Activated T-helper 1 cell treated with anti-CD3 and anti-CD28 coated beads, Interleukin-12 subunit alpha, Interleukin-12 subunit beta, Interleukin-2, Interleukin-4 antibody, amounts not matched to agents 30 ng/mL and 10 ng/mL and 1 ng/mL, durations not matched to agents 14 hours and 24 hours and 36 hours (primary cell): ENCODE measurements at places on chromosomes 5 and 9.

DNA sequence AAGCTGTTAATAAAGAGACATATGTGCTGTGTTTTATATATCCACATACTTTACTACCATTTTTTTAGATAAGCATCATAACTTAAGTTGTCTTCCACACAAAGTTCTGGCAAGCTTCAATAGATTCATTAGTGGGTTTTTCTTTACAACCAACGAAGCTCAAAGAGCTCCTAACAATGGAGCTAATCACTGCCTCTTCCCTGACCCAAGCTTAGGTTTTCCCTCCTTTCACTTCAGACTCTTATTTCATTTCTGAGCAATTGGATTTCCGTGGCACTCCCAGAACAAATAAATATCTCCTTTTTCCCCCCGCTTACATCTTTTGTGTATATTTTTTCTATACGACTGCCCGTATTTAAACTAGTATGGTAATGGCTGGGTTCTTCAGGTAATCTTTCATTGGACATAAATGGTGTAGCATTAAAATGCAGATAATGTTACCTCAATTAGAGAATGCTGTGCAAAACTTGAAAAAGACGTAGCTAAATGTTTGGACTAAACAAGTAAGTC, 275.5 kb upstream of the TMEM161B start:
- no peaks in the 10 kb centered on the region for H3K4me1 ChIP-seq
- no peak for DNase-seq
- no peaks in the 10 kb centered on the region for H3K36me3 ChIP-seq
- H3K4me3 ChIP-seq: no peak overlapping the region
- H3K27ac ChIP-seq: no peak overlapping the region

DNA sequence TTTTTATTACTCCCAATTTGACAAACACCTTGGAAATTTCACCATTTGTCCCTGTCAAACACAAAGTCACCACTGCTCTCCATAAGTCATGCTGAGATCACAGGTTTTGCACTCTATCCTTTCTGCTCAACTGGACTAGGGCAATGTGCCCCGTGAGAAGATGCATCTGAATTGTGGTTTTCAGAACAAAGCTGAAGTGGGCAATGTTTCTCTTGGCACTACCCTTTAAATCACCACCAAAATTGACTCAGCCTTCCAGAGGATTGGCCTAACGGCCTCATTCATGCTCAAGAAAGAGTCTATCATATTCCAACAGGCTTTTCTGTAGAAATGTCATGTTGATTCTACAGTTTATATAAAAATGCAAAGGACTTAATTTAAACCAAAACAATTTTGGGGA, 81.0 kb upstream of the TRIO start:
- no peak overlapping the region for H3K4me3 ChIP-seq
- H3K27me3 ChIP-seq: peaks cover 3% of the 10 kb centered on the region
- no peaks in the 10 kb centered on the region for H3K36me3 ChIP-seq
- H3K27ac ChIP-seq: no peak overlapping the region
- no peak for DNase-seq

- H3K36me3 ChIP-seq: no peaks in the 10 kb centered on the region
- no peak for DNase-seq
- no peaks in the 10 kb centered on the region for H3K4me1 ChIP-seq
- peaks cover 9% of the 10 kb centered on the region for H3K27me3 ChIP-seq
- H3K27ac ChIP-seq: no peak overlapping the region
- no peak overlapping the region for H3K4me3 ChIP-seq
Measured at GRCh38 chr9:4640027-4640426, 22.1 kb upstream of the PLPP6 start.

DNA sequence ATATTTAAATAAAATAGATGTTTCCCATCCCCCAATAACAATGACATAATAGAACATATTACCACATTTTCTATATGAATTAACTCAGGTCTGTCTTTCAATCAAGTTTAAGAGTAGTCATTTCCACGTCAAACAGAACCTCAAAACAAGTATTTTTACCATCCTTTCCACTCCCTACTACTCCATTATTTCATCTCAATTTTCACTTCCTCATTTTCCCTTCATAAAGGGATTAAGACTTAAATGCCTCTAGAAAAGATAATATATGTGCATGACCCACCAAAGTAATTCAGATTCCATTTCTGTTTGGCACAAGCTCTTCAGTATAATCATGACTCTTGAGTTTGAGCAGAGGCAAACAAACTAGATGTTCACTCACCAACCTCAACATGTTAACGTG, 40.4 kb downstream of the ELOVL7 start:
- no peak for DNase-seq
- H3K4me1 ChIP-seq: no peaks in the 10 kb centered on the region
- no peak overlapping the region for H3K27ac ChIP-seq
- no peak overlapping the region for H3K4me3 ChIP-seq
- H3K27me3 ChIP-seq: peaks cover 6% of the 10 kb centered on the region

DNA sequence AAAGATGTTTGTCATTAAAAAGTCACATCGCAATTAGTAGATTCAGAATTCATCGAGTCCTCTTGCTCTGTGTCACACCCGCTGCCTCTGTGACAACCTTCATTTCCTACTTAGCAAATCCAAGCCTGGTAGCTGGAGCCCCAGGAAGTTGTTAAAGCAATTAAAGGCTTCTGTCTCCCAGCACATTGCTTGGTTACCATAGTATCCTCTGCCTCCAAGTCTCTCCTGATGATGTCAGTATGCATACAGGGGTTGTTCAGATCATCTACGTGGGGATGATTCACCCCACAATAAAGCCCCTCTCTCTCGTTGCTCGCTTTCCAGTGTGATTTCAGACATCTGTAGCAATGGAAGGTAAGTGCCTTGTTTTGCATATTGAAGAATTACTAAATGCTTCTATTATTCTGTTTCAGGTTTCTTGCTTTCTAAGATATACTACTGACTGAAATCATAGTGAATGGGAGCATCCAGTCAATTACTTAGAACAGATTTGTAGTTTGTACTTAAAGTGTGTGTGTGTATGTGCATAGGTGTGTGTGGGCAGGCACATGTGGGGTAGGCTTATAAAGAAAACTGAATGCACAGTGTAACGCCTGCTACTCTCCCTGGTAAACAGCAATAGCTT, 52.9 kb downstream of the PAM start:
- H3K4me1 ChIP-seq: peaks cover 4% of the 10 kb centered on the region
- no peak for DNase-seq
- no peak overlapping the region for H3K4me3 ChIP-seq
- H3K27me3 ChIP-seq: no peaks in the 10 kb centered on the region
- H3K36me3 ChIP-seq: peaks cover 13% of the 10 kb centered on the region

- no peak for DNase-seq
- H3K4me3 ChIP-seq: no peak overlapping the region
- H3K27ac ChIP-seq: no peak overlapping the region
- peaks cover 25% of the 10 kb centered on the region for H3K27me3 ChIP-seq
- no peaks in the 10 kb centered on the region for H3K36me3 ChIP-seq
Measured at GRCh38 chr9:121453232-121453892, 46.3 kb downstream of the GGTA1 start.

GRCh38 chr5:1428107-1428506, 17.1 kb downstream of the SLC6A3 start:
- H3K4me1 ChIP-seq: no peaks in the 10 kb centered on the region
- DNase-seq: no peak
- H3K27me3 ChIP-seq: no peaks in the 10 kb centered on the region
- H3K36me3 ChIP-seq: peaks cover 5% of the 10 kb centered on the region
- no peak overlapping the region for H3K4me3 ChIP-seq
- no peak overlapping the region for H3K27ac ChIP-seq

- peaks cover 37% of the 10 kb centered on the region for H3K4me1 ChIP-seq
- H3K36me3 ChIP-seq: peaks cover 47% of the 10 kb centered on the region
- DNase-seq: no peak
- no peak overlapping the region for H3K4me3 ChIP-seq
- H3K27me3 ChIP-seq: no peaks in the 10 kb centered on the region
Measured at GRCh38 chr5:32562056-32562455, 23.3 kb upstream of the SUB1 start.

DNA sequence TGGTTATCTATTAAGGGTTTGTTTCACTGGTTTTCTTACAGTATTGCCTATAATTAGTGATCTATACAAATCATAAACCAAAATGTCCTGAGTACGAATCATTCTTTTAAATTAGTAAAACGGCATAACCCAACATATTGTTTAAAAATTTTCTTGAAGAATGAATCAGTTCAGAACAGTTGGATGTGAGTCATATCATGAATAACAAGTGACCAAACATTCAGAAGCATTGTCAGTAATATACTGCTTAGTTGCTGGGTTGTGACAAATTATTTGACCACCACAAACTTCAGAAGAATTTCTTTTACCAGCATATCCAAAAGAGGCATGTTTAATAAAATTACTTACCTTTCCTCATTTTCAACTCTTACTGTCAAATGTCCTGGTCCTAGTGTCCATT, 111.2 kb downstream of the UNC13B start:
- peaks cover 4% of the 10 kb centered on the region for H3K27me3 ChIP-seq
- H3K4me1 ChIP-seq: peaks cover 6% of the 10 kb centered on the region
- no peaks in the 10 kb centered on the region for H3K36me3 ChIP-seq
- no peak overlapping the region for H3K27ac ChIP-seq

DNA sequence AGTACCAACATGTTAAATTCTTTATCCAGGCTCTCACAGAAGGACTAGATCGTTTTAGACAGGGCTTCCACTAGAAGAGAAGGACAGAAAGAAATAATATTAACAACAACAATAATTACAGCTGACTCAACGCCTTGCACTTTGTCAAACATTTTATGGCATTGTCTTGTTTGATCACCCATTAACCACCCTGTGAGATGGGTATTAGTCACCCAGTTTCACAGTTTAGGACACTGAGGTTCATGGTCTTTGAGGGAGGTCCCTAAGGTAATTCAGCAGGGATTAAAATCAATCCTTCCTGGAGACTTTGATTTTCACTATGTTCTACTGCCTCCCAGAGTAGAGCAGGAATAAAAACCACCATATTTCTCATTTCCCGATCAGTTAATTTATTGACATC, 51.4 kb upstream of the BNC2 start:
- H3K27ac ChIP-seq: no peak overlapping the region
- DNase-seq: no peak
- H3K36me3 ChIP-seq: no peaks in the 10 kb centered on the region
- H3K4me1 ChIP-seq: no peaks in the 10 kb centered on the region

GRCh38 chr5:124438903-124439281, 307.5 kb downstream of the ZNF608 start:
- no peaks in the 10 kb centered on the region for H3K27me3 ChIP-seq
- no peak for DNase-seq
- no peak overlapping the region for H3K27ac ChIP-seq

DNA sequence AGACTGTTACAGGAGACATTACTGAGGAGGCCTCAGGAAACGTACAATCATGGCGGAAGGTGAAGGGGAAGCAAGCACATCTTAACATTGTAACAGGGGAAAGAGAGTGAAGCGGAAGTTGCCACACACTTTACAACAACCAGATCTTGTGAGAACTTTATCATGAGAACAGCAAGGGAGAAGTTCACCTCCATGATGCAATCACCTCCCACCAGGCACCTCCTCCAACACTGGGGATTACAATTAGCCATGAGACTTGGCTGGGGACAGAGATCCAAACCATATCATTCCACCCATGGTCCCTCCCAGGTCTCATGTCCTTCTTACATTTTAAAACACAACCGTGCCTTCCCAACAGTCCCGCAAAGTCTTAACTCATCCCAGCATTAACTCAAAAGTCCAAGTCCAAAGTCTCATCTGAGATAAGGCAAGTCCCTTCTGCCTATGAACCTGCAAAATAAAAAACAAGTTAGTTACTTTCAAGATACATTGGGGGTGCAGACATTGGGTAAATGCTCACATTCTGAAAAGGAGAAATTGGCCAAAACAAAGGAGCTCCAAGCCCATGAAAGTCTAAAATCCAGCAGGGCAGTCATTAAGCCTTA, 138.3 kb downstream of the TMEM161B start:
- no peak overlapping the region for H3K27ac ChIP-seq
- no peaks in the 10 kb centered on the region for H3K36me3 ChIP-seq
- DNase-seq: no peak
- no peak overlapping the region for H3K4me3 ChIP-seq
- H3K4me1 ChIP-seq: no peaks in the 10 kb centered on the region

- peaks cover 7% of the 10 kb centered on the region for H3K4me1 ChIP-seq
- no peak for DNase-seq
- H3K27me3 ChIP-seq: no peaks in the 10 kb centered on the region
Measured at GRCh38 chr5:92518318-92518904, 1062.6 kb downstream of the NR2F1-AS1 start.

DNA sequence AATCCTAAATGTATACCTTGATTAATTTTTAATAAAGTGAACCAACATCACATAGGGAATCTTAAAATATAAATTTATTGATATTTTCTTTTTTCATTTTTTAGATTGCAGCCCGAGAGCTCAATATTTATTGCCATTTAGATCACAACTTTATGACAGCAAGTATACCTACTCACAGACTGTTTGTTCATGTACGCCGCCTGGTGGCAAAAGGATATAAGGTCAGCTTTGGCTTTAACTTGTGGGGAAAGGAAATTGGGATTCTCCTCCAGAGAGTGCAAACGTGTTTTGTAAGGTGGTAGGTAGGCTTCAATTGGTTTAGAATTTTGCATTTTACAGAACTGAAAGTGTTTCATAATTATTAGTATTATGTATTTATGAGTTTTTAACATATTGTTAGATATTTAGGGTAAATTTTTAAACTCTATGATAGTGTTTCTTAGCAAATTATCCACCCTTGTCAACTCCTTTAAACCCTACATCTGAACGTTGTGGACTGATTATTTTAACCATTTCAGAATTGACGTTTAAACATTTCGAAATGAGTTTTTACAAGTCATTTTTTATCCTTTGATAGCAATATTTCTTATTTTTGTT, 17.5 kb upstream of the DHFR start:
- H3K4me1 ChIP-seq: no peaks in the 10 kb centered on the region
- H3K4me3 ChIP-seq: no peak overlapping the region
- peak; percentile 49 for DNase-seq
- H3K27me3 ChIP-seq: no peaks in the 10 kb centered on the region

DNA sequence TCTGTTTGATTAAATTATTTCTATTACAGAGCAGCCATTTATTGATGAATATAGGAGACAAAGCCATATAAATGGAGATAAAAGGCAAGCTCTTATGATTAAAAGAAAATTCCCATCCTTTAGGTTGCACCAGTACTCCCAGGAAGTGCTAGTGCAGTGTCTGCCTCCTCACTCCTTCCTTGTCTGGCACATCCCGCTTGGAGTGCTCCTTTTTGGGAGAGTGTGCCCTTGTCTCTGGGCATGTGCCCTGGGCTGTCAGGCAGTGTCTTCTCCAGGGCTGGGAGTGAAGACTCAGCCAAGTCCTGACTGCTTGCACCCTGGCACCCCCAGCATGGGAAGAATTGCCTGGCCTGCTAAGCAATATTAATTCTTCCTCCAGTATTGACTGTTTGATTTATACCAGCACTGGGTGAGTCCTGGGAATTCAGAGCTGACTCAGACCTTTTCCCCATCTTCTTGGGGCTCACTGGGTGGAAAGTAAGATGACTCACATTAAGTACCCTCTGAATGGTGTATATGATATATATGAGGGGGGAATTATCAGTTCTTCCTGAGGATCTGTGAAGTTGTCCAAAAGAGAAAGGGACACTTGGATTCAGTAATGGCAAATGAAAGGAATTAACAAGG, 62.1 kb downstream of the ZSWIM6 start:
- no peak overlapping the region for H3K4me3 ChIP-seq
- no peaks in the 10 kb centered on the region for H3K27me3 ChIP-seq
- no peak overlapping the region for H3K27ac ChIP-seq
- no peaks in the 10 kb centered on the region for H3K36me3 ChIP-seq
- H3K4me1 ChIP-seq: no peaks in the 10 kb centered on the region
- no peak for DNase-seq
